Daoy (cell line): ENCODE measurements at places on chromosomes 2 and 18.

- DNase-seq: no peak
These were observed 110.0 kb downstream of the TANC1 start for GRCh38 chr2:159078443-159078842.

- DNase-seq: peak; percentile 0
These were observed 647.8 kb upstream of the SLC39A10 start for GRCh38 chr2:195009202-195009601.

- DNase-seq: no peak
These were observed 5.0 kb downstream of the EIF2AK3 start for GRCh38 chr2:88622307-88622706.

GRCh38 chr2:165185633-165186032, 18.2 kb downstream of the SCN3A start:
- no peak for DNase-seq

DNA sequence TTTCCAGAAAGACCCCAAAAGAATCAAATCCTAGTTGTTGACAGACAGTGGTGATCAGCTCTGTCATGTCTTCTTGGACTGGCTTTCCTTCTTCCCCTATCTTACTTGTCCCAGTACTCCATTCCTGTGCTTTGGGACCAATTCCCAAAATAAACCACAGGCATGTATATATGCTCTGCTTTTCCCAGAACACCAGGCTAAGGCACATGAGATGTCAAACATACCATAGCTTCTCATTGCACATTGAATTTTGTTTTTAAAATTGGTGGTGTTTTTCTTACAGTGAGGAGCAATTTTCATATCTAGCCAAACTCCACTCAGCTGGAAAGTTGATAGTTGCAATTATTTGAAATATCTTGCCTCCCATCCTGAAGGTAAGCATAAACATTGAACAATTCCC, 88.9 kb upstream of the RGPD4 start:
- DNase-seq: no peak

DNA sequence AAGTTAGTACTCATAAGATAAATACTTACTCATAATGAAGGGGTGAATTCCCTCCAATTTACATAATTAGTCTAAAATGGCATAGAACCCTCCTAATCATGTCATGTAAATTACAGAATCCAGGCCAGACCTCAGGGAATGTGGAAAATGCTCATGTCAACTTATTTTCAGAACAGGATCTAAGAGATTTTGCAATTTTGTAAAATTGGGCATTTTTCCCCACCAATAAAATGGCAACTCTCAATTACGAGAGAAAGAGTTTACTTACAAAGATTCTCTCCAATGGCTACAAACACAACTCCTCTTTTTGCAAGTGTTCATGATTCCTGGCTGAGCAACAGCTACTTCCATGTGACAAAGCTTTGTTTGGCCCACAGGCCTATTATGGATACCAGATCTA, 33.8 kb upstream of the SP5 start:
- no peak for DNase-seq

- DNase-seq: no peak
These were observed 16.5 kb upstream of the TTC27 start for GRCh38 chr2:32611366-32611765.

DNA sequence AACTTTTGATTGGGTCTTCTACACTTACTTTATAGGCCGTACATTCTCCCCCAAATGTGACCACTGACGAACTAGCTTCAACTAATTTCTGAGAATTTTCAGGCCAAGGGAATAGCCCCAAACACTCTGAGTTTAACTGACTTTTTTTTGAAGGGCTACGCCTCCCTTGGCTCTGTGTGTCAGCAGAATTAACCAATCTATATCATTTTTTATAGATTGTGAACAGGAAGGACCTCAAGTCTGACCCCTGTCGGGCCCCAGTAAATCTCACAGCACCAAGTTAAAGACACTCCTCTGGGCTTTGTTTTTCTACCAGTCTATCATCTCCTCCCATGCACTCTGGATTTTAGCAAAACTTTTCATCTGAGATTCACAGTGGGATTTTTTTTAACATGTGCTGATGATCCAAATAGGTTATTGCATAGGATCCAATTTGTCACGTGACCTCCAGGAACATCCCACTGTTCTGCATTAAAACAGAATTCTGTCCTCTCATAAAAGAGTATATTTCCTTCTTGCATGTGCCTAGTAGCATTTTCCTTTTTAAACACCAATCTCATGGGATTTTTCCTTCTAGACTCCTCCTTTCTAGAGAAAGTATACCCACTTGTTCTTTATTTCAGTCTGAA, 307.1 kb downstream of the OSR1 start:
- DNase-seq: no peak

GRCh38 chr2:240640939-240641338, 15.7 kb downstream of the GPR35 start:
- no peak for DNase-seq

- no peak for DNase-seq
These were observed 621.8 kb downstream of the LRP1B start for GRCh38 chr2:141508806-141509595.

- DNase-seq: peak; percentile 39
These were observed 72.1 kb downstream of the KLHL29 start for GRCh38 chr2:23456881-23457760.

GRCh38 chr2:11573418-11574175, 39.8 kb downstream of the GREB1 start:
- peak; percentile 79 for DNase-seq

- DNase-seq: no peak
These were observed 191.3 kb downstream of the RPRM start for GRCh38 chr2:153287109-153287801.

- no peak for DNase-seq
These were observed 68.1 kb upstream of the TMEM247 start for GRCh38 chr2:46411245-46411641.

GRCh38 chr2:95231723-95232122, 24.4 kb downstream of the ZNF892 start:
- peak; percentile 84 for DNase-seq

- peak; percentile 23 for DNase-seq
These were observed 20.9 kb downstream of the NETO1 start for GRCh38 chr18:72846736-72847533.

DNA sequence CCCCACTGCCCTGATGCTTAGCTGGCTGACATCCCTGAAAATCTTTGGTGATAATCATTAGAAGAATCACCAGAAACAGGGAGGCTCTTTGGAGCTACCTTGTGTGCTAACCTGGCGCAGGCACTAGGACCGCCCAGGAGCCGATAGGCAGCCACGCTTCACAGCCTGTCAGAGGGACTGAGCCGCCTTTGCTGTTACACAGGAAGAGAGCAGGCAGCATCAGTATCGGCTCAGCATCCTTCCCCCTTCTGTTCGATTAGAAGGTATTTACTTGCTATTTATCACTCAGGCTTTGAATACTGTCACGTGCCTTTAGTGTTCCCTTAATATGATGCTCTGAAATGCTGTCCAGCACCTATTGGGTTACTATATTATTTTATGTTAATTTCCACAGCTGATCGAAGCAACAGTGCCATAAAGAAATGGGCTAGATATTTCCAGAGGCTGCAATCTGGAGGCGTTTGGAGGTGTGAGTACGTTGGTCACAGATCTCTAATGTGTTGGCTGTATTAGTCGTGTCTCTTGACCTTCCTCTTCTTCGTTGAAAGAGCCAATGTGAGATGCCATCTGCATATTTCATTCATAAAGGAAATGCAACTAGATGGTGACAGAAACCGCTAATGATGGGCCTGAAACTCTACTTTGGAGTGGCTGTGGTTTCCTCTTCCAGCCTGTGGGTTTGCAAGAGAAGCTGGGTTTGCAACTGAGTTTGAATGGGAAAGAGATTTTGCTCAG, 110.4 kb upstream of the RAB27B start:
- DNase-seq: peak; percentile 17

GRCh38 chr2:158542577-158542976, 85.8 kb downstream of the PKP4 start:
- no peak for DNase-seq

DNA sequence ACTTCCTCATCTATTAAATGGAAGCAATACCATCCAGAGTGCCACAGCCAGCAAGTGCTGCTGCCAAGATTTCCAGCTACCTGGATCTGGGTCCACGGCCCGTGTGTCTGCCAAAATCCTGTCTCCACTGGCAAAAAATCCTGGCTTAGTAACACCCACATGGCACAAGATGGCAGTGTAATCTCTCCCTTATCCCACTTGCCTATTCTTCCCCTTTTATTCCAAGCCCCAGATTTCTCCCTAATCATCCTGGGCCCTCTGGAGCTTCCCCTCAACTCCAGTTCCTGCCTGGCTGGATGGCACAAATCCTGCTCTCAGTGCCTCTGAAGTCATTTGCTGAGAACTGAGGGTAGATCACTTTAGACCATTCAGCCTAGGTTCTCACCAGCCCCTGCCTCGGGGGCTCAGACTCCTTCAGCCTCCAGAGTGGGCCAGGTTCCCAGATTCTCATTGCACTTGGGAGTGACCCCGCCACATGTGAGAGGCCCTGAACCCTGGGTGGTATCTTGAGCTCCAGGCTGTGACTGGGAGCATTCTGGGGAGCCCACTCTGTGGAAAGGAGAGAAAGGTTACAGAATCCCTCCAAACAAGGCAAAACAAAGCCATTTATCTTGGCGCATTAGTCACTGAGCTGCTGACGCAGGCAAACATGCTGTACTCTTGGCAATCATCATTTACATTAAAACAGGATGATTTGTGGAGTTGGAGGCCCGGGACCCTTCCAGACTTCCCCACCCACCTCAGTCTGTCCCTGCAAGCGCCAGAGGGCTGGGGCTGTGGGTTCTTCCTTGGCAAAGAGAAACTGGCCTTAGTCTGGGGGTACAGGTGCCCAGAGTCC, 325.8 kb downstream of the DYSF start:
- DNase-seq: no peak

GRCh38 chr18:57223144-57223870, 76.4 kb downstream of the BOD1L2 start:
- DNase-seq: no peak

- peak; percentile 33 for DNase-seq
These were observed 109.1 kb downstream of the SMAD7 start for GRCh38 chr18:48841381-48842258.

GRCh38 chr2:238406221-238406997, 20.3 kb upstream of the ASB1 start:
- DNase-seq: no peak

DNA sequence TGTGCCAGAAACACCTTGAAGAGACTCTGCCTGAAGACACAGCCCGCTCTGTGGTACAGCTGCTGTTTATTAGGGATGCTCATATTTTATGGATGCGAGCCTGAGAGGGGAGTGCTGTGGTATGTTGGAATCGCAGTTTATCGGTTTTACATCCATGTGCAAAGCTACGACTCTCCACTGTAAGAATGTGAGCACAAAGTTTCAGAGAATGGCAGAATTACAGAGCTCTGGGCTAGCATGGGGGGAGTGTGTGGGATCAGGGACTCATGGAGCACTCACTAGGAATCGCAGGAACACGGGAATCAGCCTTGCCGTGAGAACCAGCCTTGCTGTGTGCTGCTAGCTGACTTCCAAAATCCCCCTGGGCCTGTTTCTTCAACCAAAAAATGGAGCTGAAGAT, 199.9 kb downstream of the RNF144A start:
- DNase-seq: no peak

DNA sequence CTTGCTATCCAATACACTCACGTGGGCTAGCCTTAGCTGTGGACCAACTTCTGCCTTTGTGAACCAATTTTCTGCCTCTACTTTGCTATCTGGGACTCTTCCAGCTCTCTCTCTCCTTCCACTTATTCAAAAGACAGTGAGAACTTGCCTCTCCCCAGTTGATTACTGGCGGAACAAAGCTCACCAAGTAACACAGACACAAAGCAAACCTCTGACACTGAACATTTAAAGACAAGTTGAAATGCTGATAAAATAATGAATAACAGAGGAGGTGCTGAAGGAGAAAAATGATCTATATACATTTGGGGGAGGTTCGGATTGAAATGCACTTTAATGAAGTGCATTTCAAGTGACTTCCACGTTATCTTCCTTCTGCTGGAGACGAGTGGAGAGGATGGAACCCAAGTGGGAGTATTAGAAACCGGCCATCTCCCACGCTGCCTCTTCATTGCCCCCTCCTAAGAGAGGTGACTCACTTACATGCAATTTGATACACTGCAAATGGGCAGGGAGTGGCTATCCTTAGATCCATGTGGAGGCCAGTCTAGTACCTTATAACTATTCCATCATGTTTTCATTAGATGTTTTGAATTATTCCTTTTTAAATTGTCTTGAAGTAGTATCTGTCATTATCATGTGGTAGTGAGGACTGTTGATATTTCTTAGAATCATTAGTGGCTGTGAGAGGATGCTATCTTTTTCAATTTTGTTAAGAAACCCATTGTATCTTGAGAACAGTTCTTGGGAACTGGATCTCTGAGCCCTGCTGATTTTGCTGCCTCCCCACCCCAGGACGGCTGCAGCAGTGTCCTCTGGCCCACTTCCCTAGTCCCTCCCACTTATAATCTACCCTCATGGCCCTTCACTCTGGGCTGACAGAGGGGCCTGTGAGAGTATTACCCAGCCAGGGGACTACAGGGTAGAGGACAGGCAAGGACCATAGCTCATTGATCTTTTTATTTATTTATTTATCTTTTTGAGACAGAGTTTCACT, 6.0 kb upstream of the GLI2 start:
- peak; percentile 82 for DNase-seq

DNA sequence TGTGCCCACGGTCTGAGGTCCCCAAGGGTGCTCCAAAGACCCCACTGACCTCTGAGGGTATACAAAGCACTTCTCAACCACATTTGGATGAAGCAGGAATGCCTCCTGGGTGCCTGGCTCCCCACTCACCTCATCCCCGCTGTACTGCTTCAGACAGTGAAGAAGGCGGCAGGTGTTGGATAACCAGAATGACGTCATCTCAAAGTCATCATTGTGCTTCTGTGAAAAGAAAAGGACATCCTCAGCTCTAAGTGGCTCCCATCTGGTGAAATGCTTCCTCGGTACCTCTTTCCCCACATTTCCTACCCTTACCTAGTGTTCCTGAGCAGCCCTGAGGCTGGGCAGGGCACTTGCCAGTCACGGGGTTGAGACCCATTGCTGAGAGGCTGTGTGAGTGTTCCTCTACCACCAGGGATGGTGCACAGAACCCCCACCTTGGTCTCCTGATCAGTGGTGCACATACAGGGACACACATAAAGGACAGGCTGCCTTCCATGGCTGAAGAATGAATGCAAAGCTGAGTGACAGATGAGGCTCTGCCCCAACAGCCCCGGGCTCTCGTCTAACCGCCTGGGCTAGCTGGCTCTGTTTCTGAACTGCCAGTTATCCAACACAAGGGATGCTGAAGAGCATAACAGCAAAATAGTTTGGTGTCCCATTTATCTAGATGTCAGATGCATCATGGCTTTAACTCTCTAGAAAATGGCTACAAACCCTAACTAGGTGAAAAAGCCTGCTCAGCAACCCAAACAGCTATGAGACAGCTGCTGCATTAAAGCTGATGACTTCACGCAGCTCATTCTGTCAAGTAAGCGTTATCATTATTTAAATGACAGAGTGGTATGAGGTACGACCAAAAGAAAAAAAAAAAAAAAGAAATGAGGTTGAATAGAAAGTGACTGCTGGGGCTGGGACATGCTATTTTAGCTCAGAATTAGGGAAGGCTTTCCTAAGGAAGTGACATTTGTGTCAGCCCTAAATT, 28.2 kb upstream of the ACAA2 start:
- no peak for DNase-seq

GRCh38 chr2:235444101-235444597, 49.7 kb upstream of the AGAP1 start:
- DNase-seq: no peak
